Femur (tissue), 1 donor: ENCODE measurements at places on chromosomes 7 and 10.

- DNase-seq, result no peak
Observed at GRCh38 chr7:150465414-150465813, 15.0 kb downstream of the GIMAP8 start.

DNA sequence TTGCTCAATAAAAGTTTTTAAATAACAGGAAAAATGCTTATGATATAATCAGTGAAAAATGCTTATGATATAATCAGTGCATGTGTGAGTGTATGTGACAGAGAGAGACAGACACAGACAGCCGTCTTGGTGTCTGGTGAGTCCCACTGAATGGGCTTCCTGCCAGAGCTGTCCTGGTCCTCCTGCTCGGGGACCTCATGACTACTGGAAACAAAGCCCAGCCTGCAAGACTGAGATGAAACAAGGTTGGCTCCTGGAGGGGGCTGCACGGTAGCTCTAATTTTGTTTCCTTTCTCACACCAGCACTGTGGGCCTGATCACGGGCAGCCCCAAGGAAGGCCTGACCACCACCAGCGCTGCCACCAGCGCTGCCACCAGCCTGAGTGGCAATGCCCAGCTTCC lies 57.3 kb downstream of the NRP1 start:
- peak; percentile 65 for DNase-seq

DNA sequence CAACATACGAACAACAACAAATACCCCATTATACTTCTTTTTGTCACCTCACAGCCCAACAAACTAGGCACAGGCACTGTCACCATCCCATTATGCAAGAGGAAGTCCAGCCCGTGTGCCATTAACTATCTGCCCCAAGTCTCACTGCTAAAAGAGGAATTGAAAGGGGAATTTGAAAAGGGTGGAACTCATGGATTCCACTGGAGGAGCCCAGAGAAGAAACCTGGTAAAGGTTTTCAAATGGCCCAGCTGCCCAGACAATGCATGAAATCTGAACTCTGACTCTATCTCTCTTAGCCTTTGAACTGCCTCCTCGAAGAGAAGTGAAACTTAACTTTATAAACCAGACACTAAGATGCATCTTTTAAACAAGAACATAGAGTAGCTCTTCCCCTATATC lies 130.0 kb downstream of the PLXNA4 start:
- DNase-seq, result no peak

- DNase-seq, result no peak
Observed at GRCh38 chr10:26841733-26842317, 18.9 kb downstream of the ABI1 start.

DNA sequence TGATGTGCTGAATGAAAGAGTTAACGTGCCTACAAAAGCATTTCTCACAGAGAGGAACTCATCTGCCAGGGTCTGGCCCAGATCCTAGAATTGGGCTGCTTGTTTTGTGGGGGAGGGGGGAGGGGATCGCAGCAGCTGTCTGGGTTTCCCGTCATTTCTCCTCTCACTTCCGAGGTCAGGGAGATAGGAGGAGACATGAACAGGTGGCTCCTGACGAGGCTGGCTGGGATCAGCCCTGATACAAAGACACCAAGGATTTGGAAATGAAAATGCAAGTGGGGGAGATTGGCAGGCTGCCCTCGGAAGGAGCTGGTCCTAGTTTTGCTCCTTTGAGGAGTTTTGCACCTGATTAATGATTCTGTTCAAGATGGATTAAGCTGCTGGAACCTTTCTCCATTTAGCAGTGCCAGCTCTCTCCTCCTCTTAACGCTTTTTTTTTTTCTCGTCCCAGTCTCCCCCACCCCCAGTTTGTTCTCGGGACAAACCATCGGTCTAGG lies 86.8 kb upstream of the KMT2C start:
- DNase-seq, result peak; percentile 77

- DNase-seq, result no peak
Observed at GRCh38 chr7:104982308-104983075, 31.5 kb upstream of the KMT2E start.

- DNase-seq, result no peak
Observed at GRCh38 chr7:157949711-157950110, 612.9 kb downstream of the DNAJB6 start.

DNA sequence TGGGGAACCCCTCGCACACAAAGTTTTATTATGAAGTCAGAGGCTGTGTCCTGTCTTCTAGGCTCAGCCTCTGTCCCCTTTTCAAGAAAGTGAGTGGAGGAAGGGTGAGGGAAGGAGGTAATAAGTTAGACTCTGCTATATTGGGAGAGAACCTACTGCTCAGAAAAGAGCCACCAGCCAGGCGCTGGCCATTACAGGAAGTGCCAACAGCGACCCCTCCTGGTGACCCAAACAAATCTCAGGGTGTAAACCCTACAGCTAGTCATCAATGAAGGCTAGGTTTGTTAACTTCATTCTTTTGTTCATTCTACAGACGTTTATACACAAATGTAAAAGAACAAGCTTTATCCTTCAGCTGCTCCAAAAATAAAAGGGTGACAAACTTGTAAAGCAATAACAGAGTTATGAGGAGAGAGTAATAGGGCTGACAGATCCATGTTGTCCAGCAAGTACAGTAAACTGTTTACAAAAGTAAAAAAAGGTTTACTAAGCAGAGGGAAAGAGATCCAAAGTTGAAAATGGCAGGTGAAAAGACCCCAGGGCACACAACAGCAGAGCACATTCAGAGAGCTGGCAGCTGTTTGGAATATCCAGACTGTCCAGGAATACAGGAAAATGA lies 82.7 kb downstream of the FAM204A start:
- peak; percentile 51 for DNase-seq

GRCh38 chr7:104657134-104657533 lies 328.7 kb downstream of the LHFPL3 start:
- no peak for DNase-seq

DNA sequence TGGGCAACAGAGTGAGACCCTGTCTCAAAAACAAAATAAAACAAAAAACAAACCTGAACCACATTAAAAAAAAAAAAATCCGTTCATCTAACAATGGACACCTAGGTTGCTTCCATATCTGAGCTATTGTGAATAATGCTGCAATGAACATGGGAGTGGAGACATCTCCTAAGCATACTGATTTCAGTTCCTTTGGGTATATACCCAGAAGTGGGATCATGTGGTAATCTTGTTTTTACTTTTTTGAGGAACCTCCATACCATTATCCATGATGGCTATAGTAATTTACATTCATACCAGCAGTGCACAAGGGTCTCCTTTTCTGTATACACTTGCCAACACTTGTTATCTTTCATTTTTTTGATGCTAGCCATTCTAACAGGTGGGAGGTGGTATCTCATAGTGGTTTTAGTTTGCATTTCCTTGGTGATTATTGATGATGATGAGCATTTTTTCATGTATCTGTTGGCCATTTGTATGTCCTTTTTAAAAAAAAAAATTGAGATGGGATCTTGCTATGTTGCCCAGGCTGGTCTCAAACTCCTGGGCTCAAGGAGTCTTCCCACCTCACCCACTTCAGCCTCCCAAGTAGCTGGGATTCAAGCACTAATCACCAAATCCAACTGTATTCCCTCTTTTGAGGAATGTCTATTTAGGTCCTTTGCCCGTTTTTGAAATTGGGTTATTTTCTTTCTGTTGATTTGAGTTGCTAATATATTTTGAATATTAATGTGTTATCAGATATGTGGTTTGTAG lies 17.5 kb downstream of the CDK13 start:
- no peak for DNase-seq

DNA sequence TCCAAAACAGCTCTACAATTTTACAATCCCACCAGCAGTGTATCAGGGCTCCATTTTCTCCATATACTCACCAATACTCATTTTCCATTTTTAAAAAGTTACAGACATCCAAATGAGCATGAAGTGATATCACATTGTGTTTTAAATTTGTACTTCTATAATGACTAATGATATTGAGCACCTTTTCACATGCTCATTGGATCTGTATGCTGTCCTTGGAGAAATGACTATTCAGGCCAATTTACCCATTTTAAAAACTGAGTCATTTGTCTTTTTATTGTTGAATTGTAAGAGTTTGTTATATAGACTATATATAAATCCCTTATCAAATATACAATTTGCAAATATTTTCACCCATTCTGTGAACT lies 162.0 kb downstream of the MAGI2 start:
- DNase-seq, result no peak

DNA sequence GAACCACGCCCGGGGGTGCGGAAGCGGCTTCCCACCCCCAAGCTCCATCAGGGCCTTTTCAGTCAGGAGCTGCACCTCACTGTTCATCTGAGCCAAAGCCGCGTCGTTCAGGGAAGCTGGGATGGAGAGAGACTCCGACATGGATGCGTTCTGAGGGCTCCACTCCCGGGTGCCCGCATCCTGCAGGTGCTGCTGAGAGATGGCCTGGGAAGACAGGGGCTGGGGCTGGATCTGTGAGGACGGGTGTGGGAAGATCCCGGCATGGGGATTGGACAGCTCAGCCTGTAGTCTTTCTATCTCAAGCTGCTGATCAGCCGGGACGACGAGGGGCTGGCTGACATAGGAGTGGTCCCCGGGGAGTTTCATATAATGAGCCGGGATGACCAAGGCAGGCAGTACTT lies 45.0 kb upstream of the NMT2 start:
- no peak for DNase-seq

DNA sequence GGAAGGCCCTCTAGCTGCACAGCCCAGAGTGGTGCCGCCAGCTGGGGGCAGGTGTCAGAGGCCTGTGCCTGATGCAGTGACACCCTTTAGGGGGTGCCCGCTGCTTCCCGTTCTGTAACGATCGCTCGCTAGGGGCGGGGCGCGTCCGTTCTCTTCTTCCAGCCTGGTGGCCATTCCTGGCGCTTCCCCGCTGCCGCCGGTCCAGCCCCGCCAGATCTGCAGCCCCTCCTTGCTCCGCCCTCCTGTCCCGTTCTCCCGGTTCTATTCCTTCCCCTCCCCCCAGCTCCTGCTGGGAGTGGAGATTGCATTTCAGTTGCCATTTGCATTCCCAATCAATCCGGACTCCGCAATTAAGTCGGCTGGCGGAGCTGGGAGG lies 39.2 kb downstream of the AGAP3 start:
- peak; percentile 66 for DNase-seq

GRCh38 chr10:28169525-28169924 lies 133.3 kb downstream of the MPP7 start:
- no peak for DNase-seq

GRCh38 chr10:48604991-48605508 lies at the start of gene ARHGAP22:
Gene ARHGAP22, minus strand, starts transcription at chr10:48605073. Its CDS starts 277 bp downstream, at chr10:48604796.
- DNase-seq, result peak; percentile 62

DNA sequence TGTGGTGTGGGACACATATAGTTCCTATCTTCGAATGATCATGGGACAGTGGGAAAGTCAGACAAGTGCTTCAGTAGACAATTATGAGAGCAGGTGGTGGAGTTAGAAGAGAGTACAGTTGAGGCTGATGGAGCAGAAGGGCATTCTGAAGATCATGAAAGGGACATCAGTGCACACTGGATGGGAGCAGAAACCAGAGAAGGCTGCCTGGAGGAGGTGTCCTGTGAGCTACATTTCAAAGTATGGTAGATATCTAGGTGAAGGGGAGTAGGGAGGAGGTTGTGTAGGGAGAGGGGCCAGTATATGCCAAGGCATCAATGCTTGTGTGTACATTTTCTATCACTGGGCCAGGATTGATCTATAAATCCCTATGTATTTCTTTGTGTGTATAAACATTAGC lies 100.2 kb upstream of the PDCD4 start:
- no peak for DNase-seq

DNA sequence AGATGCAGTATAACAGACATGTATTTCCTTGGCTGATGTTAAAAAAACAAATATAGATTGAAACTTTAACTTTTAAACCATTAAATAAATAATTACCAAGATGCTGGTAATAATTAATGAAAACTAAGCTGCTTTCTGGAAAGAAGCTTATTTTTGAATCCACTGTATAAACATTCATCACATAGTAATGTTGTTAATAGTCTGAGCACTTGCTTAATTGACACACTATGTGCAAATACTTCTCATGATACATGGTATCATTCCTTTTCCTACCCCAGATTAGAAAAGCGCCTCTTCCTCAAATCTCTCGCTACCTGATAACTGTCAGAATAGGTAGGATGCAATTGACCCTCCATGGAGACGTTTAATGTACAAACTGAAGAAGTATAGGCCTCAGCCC lies 15.0 kb upstream of the COL28A1 start:
- no peak for DNase-seq

DNA sequence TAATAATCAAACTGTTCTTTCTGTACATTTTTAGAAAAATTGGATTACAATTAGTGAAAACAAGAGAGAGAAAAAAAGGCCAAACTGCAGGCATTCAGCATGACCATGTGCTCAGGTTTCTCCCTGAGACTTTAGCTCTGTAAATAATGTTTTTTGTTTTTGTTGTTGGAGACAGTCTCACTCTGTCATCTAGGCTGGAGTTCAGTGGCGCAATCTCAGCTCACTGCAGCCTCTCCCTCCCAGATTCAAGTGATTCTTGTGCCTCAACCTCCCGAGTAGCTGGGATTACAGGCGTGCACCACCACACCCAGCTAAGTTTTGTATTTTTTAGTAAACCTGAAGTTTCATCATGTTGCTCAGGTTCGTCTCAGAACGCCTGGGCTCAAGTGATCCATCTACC lies 23.0 kb downstream of the BZW2 start:
- DNase-seq, result no peak

GRCh38 chr10:104928734-104929133 lies 287.6 kb downstream of the SORCS3 start:
- DNase-seq, result no peak

DNA sequence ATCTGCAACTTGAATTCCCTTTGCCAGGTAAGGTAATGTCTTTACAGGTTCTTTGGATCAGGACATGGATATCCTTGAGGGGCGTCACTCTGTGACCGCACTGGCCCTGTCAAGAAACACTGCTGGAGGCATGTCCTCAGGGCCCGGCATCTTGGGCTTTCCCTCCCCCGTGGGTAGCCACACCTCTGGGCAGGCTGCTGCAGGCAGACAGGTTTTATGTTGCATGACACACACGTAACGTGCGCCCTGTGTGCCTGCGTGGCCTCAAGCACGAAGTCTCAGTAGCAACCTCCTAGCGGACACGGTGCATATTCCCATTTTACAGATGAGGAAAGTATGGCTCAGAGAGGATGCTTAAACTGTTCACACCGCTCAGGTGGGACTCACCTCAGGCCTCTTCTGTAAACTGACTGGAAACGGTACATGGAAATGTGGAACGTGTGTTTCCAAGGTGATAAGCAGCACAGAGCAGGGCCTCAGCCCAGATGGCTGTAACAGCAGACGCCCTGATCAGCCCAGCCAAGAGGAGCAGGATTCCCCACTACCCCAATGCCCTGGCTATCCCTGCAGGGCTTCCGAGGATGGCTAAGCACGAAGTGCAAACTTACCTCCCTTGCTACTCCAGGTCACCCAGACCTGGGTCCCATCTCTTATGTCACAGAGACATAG lies 553.6 kb downstream of the TCERG1L start:
- no peak for DNase-seq

- DNase-seq, result peak; percentile 44
Observed at GRCh38 chr10:89283025-89283935, 18.6 kb upstream of the IFIT2 start.
